ENCODE measurements at places on chromosomes 7 and 10.

DNA sequence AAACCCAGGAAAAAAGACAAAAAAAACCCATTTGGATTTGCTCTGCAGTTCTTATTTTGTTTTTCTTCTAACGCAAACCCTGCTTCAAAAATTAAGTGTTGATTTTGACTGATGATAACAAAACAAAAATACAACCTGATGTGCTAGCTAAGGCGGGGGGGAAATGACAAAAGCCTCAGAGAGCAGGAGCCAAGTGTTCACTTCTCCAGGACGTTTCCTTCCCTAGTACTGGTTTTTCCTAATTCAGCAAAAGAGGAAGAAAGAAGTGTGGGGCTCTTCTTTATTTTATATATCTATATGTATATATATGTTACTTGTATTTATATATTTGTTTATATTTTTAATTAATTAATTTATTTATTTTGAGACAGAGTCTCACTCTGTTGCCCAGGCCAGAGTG, 28.0 kb downstream of the SNX10 start:
- DNase-seq: no peak

DNA sequence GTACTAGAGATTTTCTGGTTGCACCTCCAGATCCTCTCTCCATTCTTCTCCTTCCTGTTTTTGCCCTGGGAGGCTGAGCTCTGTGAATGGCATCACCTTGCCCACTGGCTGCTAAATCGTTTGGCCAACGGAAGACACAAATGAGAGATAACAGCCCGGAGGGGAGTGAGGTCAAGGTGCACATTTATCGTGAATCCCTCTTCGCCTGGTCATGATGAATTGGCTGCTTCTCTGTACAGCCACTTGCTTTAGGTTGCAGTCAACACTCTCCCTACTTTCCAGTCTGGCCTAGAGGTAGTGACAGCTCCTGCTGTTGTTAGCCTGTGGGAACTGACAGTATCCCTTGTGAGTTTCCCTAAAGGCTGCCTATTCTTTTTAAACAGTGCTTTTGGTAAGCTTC, 85.4 kb upstream of the CHCHD3 start:
- no peak for DNase-seq

DNA sequence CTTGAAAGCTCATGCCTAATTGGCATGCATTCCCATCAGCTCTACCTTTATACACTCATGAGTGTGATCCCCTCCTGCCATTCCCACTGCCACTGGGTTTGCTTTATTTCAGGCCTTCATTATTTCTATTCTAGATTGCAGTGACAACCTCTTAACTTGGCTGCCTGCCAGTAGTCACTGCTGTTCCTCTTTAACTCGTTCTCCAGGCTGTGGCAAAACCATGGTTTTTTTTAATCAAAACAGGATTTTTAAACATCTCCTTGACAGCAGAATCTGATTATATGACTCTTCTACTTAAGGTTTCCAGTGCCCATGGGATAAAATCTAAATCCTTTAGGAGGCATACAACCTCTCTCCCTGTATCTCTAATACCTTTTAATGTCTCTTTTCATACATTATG, 223.7 kb upstream of the PCDH15 start:
- DNase-seq: no peak

GRCh38 chr7:140033779-140034363, 28.9 kb downstream of the PARP12 start:
- no peak for DNase-seq

DNA sequence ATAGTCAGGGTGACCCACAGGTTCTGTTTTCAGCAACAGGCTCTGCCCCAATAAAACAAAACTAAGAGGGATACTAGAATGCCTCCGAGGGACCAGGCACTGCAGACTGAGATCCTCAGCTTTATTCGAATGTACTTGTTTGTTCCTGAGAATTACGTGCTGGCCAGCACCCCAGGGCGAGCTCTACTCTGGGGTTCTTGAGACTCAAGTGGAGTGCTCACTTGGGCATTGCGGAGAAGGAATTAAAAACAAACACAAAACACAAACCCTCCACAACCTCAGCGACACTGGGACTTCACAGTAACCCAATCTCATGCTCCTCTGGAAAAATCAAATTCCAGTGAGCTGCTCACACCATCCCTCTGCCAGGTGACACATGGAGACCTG, 250.7 kb downstream of the TNS3 start:
- no peak for DNase-seq

DNA sequence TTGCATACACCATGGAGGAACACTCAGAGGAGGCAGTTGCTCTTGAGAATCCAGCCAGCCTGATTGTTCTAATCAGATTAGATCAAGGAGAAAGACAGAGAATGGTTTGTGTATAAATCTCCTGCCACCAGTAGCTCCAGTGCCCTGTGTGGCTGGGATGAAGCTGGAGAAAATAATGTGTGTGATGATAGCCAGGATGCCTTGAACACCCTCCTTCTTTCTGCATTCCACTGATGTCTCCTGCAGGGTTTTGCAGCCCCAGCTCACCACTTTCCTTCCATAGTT, 614.7 kb upstream of the FOXK1 start:
- no peak for DNase-seq

DNA sequence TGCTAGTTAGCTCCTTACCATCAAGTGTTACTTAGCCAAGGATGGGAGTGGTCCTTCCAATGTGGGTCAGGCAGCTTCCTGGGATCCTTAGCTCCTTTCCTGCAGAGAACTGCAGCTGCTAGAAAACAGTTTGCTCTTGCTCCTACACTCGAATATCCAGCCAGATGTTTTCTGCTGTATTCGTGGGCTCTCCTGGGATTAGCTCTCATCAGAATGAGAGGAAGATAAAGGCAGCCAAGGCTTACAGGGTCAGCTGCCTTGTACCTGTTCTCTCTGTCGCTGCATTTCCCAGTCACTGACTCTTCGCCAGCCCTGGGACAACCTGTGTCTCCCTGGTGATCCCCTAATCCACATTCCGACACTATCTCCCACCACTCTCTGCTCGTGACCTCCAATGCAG, 29.0 kb downstream of the NEUROD6 start:
- no peak for DNase-seq

- DNase-seq: peak; percentile 52
Observed at GRCh38 chr7:131196803-131197202, 130.9 kb upstream of the MKLN1 start.

GRCh38 chr10:21733710-21734109, 199.7 kb downstream of the MLLT10 start:
- DNase-seq: no peak

GRCh38 chr7:155333346-155334234, 35.9 kb downstream of the INSIG1 start:
- DNase-seq: no peak

- peak; percentile 55 for DNase-seq
Observed at GRCh38 chr10:50585921-50586739, 37.6 kb downstream of the SGMS1 start.

DNA sequence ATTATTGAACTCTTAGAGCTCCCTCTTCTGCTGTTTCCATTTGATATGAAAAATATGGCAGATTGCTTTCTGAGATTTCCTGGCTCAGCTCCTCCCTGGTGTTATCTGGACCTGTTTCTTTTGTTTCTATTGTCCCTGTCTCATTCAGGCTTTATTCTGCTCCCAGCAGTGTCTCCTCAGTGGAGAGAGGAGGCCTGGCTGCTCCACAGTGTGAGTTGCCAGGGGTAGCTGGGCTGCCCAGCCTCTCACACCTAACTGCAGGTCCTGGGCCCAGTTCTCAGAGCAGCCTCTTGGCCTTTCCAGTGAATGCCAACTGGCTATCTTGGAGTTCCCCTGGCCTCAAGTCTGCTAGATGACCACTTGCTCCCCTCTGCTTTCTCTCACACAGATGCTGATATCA, 127.0 kb downstream of the VPS41 start:
- no peak for DNase-seq

DNA sequence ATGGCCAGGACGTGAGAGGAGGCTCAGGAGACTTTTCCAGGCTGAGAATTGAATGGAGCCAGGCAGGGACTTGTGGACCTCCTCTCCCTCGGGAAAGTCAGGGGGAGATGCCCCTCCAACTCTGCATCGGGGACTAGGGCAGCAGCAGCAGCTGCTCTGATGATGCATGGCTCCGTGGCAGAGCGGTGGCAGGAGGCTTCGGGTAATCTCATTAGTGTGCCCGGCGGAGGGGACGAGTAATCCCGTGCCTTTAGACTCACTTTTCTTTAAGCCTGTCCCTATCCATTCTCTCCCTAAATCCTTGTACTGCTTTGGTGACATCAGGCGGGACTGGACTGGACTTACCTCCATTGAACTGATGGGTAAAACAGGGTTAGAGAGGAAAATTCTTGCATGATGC, 75.1 kb downstream of the ZMIZ1 start:
- no peak for DNase-seq

GRCh38 chr10:126243306-126243705, 145.0 kb downstream of the ADAM12 start:
- DNase-seq: no peak

GRCh38 chr10:10914144-10914543, 103.5 kb upstream of the CELF2 start:
- DNase-seq: peak; percentile 25

DNA sequence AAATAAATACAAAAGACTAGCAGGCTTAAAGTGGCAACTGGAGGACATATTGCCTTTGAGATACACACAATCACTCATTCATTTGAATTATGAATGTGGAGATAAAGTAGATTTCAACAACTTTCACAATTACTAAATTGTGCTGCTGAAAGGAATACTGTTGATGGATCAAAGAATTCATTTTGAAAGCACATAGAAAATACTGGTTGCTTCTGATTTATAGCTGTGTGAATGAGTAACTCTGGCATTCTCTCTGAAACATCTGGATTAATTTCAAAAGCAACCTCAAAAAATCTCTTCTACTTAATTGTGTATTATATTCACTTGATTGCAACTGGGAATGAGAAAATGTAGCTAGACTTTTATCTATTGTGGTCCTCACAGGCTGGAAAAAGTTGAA, 397.6 kb downstream of the THSD7A start:
- DNase-seq: no peak

- no peak for DNase-seq
Observed at GRCh38 chr7:84477786-84478478, 283.3 kb upstream of the SEMA3A start.

DNA sequence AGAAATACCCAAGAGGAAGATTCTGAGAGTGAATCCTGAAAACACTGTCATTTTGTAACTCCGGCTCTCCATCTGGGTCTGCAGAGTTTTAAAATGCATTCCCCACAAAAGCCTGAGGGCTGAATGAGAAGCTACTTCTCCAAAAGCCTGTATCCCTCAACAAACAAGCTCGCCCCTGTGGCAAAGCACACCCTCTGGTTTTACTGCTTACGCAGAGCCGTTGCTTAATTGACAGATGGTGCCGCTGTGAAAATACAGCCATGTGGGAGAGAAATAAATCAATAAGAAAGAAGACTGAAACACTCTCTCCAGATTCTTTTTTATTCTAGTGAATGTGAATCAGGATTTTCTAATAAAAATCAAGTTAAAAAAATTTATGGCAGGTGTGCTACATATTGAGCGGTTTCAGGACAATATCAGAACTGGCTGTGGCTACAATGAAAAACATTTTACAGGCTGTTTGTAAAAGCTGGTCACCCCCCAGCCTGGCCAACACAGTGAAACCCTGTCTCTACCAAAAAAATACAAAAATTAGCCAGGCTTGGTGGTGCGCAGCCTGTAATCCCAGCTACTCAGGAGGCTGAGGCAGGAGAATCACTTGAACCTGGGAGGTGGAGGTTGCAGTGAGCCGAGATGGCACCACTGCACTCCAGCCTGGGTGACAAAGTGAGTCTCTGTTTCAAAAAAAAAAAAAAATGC, 32.5 kb downstream of the C7orf33 start:
- no peak for DNase-seq

DNA sequence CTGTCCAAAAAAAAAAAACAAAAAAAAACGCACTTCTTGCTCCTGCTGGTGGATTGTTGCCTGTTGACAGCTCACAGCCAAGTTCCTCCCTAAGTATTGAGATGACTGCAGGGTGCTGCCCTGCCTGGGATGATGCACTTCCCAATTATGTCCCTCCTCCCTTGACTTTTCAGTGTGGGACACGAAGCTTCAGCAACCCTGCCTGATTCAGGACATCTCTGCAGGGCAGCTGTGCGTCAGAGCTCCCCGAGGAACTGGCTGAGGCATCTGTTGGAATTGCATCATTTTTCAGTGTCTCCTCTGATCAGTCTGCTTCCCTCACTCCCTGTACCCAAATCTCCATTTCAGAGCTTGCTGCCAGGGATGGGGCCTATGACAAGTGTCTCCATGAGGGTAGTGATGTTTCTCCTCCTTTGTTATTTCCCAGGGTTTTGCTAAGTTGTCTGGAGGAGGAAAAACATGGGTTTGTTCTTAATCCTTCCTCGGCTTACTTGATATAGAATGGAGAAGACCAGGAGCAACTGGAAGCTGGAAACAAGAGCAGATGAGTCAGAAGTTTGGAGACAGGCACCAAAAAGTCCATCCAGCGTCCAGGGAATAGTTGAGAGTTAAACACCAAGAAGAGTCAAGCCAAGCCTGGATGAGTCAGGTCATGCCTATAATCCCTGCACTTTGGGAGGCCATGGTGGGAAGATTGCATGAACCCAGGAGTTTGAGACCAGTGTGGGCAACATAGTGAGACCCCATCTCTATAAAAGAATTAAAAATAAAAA, 355.1 kb downstream of the GALNT17 start:
- peak; percentile 26 for DNase-seq

Data from cardiac fibroblast (primary cell).